Stimulated activated CD8-positive, alpha-beta memory T cell treated with anti-CD3 and anti-CD28 coated beads, Interleukin-4, amount 100 ng/mL, for 48 hours (primary cell): ENCODE measurements at places on chromosomes 7 and 10.

DNA sequence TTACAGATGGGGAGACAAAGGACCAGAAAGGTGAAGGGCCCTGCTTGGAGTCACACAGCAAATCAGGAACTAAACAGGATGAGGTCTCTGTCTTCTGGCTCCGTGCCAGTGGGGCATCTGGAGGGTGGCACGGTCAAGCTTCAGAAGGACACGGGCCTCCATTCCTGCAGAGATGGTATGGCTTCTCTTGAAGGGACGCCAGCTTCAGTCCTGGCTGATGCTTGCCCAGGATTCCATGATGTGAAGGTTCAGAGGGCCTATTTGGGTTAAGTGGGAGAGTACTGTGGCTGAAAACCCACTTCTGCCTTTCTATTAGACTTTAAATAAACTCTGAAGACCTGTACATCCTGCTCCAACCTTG, 6.1 kb downstream of the RAMP3 start:
- DNase-seq: no peak

DNA sequence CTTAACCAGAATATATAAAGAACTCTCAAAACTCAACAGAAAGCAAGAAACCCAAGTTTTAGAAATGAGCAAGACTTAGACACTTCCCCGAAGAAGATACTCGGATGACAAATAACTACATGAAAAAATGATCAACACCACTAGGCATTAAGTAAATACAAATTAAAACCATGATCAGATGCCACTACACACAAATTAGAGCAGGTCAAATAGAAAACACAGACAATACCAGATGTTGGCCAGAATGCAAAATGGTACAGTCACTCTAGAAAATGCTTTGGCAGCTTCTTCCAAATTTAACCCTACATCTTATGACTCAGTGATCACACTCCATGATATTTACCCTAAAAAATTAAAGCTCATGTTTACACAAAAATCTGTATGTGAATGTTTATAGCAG, 18.4 kb downstream of the TMEM176A start:
- no peak for DNase-seq

DNA sequence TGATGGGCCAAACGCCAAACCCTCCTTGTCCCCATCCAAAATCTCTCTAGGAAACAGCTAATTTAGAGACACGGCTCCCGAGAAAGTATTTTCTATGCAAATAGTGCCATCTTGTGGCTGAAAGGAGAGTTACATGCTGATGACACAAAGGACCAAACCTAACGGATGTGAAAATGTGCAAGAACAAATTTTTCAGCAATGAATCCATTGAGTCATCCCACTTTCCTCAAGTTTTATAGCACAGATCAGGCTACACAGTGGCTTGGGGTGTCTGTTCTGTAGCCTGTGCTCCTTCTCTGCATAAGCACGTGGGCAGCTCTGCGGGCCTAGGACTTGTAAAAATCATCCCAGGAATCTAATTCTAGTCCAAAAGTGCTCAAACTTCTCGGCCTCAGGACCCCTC, 154.8 kb upstream of the PRR15 start:
- DNase-seq: peak; percentile 63

GRCh38 chr7:19533266-19533665, 175.6 kb downstream of the POLR1F start:
- no peak for DNase-seq

DNA sequence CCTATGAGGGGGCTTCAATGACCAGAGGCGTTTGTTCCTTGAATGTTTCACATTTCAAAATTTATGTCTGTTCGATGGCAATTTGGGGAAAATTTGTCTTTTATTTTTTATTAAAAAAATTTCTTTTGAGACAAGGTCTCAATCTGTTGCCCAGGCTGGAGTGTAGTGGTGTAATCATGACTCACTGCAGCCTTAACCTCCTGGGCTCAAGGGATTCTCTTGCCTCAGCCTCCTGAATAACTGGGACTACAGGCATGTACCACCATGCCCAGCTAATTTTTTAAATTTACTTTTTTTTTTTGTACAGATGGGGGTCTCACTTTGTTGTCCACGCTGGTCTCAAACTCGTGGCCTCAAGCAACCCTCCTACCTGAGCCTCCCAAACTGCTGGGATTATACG, 39.7 kb downstream of the OTUD1 start:
- DNase-seq: no peak

GRCh38 chr7:131250331-131250730, 77.3 kb upstream of the MKLN1 start:
- no peak for DNase-seq

- no peak for DNase-seq
Measured at GRCh38 chr7:132584796-132585494, 8.7 kb upstream of the PLXNA4 start.
